H1 (cell line): ENCODE measurements at places on chromosomes 12 and 14. TPM values are rescaled to one million over a fixed set of nuclear protein-coding genes. Genes with fewer than 3 reads are reported as not detected.

Gene RHOJ
- not detected in 2 replicates for total RNA-seq

Gene TUNAR
- 63.7 and 63.9 TPM in 2 replicates for total RNA-seq

DNA sequence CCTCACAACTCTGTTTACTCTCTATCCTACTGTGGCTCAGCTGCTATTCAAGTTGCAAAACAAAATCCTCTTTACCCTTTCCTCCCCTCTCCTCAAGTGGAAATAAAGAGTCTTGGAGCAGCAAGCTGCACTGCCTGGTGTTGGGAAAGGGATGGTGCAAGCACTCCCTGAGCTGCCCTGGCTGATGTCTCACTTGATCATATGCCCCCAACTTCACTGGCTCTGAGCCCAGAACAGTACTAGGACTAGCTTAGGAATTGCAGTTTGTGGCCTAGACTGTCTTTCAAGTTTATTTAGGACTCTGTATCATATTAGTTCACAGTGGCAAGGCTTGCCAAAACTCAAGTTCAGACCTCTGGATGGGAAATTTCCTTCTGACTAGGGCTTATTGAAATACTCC lies 1683.8 kb upstream of the SEL1L start:
- DNase-seq: no peak

GRCh38 chr12:26149968-26150500 lies 25.2 kb upstream of the BHLHE41 start:
- no peak for DNase-seq

GRCh38 chr12:82857276-82857675 lies 170.6 kb downstream of the TMTC2 start:
- DNase-seq: no peak
